ENCODE measurements at places on chromosomes 12 and 14.

GRCh38 chr14:96574633-96575632 is 72.8 kb downstream of the PAPOLA start:
- DNase-seq: no peak

DNA sequence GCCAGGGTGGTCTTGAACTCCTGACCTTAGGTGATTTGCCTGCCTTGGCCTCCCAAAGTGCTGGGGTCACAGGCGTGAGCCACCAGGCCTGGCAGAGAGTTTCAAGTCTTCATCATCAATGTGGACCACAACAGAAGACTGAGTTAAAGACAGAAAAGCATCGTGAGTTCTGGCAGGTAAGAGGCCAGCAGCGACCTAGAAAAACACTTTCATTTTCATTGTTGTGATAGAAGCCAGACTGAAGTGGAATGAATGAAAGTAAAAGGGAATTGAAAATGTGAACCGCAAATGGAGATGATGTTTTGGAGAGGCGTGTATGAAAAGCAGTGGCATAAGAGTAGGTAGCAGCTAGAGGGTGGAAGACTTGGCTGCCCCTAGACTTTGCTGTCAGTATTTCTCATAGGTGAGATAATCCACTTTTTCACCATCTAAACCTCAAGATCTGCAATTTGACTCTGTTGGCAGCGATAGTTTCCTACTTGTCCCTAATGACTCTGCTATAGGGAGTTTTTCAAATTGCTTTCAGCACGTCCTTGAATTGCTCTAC is 47.1 kb upstream of the PLEKHA5 start:
- no peak for DNase-seq

GRCh38 chr12:92701441-92701840 is 1.3 kb upstream of the PLEKHG7 start:
- DNase-seq: no peak

DNA sequence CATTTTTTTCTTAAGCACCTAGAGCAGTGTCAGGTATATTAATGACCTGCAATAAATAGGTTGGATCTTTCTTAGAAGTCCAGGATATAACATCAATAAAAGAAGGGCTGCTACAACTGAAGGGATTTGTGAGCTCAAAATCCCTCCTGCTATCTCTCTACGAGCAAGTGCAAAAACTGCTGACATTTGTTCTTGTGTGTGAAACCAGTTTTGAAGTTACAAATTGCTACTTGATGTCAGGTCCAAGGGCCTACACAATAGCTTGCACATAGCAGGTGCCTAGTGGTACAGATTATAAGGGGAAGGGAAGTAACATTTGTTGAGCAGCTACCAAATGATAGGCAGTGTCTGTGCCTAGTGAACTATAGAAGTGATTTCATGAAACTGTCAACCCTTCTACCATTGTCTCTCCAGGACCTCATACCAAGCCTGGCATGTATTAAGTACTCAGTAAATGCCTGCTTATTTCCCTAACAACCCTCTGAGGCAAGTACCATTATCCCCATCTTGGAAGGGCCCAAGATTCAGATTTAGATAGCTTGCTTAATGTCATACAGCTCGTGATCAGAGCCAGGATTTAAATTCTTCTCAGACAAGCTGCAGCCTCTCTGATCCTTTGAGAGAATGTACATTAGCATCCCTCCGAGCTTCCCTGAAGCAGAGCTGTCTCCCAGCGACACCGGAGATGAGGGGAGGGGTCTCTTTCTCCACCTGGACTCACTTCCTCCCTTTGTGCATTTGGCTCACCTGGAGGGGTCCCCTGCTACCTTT is 300.3 kb downstream of the ZFP36L1 start:
- DNase-seq: no peak

DNA sequence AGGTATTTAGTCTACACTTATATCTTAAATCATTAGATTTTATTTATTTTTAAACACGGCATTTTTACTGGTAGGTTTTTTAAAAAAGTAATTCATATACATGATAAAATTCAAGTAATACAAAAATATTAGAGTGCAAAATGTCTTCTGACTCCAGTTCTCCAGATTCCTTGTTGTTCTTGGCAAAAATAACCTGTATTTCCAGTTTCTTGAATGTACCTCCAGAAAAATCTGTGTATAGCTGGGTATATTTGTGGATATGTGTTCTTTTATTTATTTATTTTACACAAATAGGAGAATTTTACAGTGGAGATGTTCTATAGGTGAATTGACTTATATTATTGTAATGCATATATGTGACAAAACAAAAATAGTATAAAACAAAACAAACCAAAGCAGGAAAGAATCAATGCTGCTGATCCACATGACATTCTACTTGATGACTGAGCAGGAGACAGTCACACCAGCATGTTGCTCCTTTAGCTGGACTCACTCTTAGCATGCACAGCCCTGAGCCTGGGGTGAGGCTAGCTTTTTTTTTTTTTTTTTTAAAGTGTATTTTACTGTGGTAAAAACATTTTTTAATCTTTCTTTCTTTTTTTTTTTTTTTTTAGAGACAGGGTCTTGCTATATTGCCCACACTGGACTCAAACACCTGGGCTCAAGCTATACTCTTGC is 42.2 kb upstream of the SLC38A2 start:
- DNase-seq: no peak

- DNase-seq: no peak
Observed at GRCh38 chr12:93223440-93224426, 154.0 kb upstream of the NUDT4 start.

- DNase-seq: no peak
Observed at GRCh38 chr12:42625611-42626010, 36.1 kb upstream of the PRICKLE1 start.

GRCh38 chr12:62834971-62835547 is 99.9 kb downstream of the PPM1H start:
- no peak for DNase-seq

GRCh38 chr12:59010941-59011340 is 90.6 kb upstream of the LRIG3 start:
- no peak for DNase-seq

GRCh38 chr12:118052324-118053070 is 8.5 kb downstream of the WSB2 start:
- no peak for DNase-seq

DNA sequence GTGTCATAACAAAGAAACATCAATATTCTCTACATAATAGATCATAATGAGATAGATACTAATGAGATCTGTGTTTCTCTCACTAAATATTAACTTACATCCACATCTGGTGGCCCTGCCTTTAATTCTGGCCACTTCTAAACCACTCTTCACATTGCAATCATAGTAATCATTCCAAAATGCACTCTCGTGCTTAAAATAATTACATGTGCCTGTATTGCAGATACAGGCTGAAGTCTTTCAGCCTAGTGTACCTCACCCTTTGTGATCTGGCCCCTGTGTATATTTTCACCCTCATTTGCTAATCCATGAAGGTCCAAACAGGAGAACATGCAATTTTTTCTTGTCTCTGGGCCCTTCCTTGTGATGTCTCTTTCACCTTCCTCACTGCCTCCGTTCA is 108.0 kb downstream of the LIN7A start:
- no peak for DNase-seq

DNA sequence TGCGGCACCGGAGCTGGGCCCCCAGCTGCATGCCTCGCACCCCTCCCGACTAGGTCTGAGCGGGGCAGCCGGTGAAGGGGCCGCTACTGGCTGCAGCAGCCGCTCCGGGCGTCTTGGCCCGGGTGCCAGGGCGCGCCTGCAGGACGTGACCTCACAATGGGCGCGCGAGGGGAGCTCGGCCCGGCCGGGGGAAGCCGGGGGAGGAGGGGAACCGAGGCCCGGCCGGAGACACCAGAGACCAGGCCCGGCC is 353 bp downstream of the BAG5 start:
- DNase-seq: no peak

DNA sequence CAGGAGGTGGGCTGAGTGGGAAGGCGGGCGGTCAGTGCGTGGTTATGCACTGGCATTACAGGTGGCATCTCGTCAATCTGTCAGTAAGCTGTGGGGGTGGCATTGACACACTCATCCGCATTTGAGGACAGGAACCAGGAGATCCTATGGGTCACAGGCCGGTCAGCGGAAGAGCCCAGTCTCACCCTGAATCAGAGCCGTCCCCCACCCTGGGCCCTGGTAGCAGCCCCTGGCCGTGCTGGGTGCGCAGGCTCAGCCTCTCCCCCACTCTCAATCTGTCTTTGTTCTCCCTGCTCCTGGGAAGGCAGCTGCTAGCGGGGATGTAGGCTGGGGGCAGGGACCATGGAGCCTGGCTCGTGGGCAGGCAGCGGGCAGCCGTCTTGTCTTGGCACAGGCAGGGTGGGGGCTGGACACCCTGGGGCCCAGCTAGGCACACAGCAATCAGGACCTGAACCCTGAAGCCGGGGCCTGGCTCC is 5.1 kb downstream of the INF2 start:
- DNase-seq: no peak

GRCh38 chr14:103886304-103887169 is 39.2 kb upstream of the PPP1R13B start:
- no peak for DNase-seq

- no peak for DNase-seq
Observed at GRCh38 chr12:105892362-105892910, 246.3 kb downstream of the NUAK1 start.

GRCh38 chr12:68345763-68346162 is 13.6 kb upstream of the MDM1 start:
- DNase-seq: no peak

DNA sequence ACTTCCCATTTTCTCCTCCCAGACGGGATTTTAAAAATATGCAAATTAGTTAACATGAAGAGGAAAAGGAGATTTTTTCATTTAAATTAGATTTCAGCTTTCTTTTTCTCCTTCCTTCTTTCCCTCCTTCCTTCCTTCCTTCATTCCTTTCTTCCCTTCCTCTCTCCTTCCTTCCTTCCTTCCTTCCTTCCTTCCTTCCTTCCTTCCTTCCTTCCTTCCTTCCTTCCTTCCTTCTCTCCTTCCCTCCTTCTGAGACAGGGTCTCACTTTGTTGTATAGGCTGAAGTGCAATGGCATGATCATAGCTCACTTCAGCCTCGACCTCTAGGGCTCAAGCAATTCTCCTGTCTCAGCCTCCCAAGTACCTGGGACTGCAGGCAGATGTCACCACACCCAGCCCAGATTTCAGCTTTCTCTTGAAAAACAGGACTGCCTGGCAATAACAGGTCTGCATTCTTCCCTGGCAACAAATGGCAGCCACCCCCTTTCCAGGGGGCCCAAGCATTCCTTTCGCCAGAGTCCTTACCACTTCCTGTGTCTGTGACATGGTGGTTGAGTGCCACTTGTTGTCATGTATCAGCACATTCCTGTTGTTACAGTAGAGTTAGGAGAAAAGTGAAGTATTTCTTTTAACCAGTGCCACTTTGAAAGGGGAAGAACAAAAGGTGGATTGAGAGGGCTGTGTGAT is 119.1 kb downstream of the PTPN11 start:
- peak; percentile 22 for DNase-seq

DNA sequence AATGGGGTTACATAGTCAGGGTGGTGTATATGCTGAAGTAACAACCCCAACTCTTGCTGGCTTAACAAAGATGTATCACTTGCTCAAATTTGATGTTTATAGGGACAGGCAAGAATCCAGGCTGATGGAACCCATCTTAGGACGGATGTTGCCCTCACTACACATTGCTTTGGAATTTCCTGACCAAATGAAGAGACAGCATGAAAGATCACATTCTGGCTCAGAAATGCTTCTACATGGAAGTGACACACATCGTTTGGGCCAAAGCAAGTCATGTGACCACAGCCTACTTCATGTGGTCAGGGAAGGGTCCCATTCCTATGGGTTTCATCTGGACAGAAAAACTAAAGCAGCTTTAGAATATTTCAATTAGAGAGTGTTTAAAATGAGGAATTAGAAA is 345.8 kb downstream of the TMEM132D start:
- DNase-seq: no peak

DNA sequence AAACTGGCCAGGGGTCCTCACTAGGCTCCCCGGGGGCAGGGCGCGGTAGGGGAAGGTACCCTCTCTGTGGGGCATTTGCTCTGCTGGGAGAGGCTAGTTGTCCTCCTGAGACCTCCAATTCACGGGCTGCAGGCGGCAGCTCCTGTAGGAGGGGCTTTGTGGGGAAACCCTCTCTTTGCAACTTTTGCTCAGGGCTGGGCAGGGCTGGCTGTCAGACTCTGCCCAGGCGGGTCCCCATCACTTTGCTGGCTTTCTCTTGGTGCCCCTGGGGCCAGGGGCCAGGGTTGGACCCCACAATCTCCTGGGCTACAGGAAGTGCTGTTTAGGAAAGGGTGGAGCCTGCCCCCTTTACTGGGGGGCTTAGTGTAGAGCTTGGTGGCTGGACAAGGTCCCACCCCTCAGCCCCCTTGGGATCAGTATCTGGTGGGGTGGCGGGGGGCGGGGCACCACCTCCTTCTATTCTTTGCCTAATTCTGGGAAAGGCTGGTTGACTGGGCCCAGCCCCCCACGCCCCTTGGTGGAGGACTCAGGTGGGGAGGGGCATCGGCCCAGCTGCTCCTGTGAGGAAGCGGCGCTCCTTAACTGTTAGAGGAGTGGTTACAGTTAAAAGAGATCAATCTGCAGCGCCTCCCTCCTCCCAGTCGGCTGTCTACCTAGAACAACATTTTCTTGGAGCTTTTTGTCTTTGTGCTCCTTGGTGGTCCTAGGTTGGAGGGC is 918.7 kb downstream of the AACS start:
- DNase-seq: peak; percentile 28

DNA sequence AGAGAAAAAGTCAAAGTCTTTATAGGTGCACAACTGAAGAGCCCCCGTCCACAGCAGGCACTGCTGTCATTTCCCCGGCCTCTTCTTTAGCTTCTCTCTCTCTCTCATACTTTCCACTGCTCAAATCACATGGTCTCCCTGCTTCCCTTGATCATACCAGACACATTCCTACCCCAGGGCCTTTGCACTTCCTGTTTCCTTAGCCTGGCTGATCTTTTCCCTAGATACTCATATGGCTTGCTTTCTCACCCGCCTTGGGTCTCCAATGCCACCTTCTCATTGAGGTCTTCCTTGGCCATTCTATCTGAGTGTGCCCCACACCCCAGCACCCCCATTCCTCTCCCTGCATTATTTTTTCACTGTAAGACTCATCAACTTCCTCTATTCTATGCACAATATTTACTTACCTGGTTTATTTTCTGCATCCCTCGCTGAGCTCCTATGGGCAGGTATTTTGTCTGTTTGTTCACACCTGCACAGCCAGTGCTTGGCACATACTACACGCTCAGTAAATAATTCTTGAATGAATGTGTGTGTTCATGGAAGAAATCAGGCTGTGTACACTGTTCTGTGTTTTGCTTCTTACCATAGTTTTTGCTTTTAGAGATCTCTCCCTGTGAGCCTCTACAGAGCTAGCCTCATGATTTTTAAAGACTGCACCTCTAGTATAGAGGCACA is 31.9 kb downstream of the SERPINA1 start:
- no peak for DNase-seq

- DNase-seq: peak; percentile 11
Observed at GRCh38 chr12:107014055-107014454, 27.1 kb upstream of the MTERF2 start.

- no peak for DNase-seq
Observed at GRCh38 chr12:85610194-85610593, 226.0 kb downstream of the RASSF9 start.

All from Jurkat, Clone E6-1 (cell line).